ENCODE measurements at places on chromosomes 7 and 10.
A peak's percentile ranks its signal among the peaks of the same experiment; 100 is the strongest.

DNA sequence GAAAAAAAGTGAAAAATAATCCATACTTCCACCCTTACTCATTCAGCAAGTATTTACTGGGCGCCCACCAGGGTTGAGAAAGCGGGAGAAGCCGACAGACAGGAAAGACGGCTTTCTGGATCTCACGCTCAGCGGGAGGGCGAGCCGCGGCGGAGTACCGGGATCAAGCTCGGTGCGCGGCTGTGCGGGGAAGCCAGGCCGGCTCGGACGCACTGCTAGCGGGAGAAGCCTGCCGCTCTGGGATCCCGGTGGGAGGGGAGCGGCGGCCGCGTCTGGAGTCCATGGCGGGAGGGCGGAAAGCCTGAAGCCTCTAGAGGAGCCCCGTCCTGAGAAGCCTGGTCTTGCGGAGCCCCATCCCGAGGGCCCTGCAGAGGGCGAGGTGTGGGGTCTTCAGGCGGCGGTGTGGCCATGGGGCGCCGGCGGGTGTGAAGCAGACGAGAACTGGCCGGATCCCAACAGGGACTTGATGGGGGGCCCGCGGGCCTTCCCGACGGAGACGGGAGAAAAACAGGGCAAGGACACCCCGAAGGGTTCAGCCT is 82.9 kb downstream of the VIPR2 start:
- no peak for DNase-seq

GRCh38 chr7:149477494-149478443 is 16.9 kb upstream of the ZNF777 start:
- DNase-seq: no peak

DNA sequence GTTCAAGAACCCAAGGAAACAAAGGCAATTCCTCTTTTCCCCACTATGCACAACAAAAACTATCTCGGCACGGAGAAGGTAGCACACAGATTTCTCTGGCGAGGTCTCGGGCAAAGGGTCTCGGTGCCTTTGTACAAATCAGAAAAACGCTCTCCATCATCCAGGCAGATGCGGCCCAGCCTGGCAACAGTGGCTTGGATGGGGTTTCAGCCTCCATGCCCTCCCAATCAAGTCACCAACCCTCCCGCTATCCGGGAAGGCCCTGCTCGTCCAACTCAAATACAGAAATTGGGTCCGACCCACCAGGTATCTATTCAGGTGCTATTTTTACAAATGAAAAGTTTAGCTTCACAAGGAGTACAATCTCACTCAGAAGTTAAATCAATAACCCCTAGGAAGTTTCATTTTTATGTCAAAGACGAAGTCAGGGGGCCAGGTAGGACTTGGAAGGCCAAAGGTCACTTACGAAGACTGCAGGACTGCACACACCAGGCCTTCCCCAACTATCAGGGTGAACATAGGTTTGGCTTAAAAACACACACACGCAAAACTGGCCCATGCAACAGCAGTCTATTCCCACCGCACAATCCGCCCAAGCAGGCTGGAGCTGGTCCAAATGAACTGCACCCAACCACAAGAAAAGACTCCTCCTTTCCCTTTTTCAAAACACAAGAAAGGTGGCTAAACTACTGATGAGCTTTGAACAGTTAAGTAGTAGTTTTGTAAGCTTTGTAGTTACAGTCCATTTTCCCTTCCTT is 43.0 kb downstream of the GNA12 start:
- no peak for DNase-seq

DNA sequence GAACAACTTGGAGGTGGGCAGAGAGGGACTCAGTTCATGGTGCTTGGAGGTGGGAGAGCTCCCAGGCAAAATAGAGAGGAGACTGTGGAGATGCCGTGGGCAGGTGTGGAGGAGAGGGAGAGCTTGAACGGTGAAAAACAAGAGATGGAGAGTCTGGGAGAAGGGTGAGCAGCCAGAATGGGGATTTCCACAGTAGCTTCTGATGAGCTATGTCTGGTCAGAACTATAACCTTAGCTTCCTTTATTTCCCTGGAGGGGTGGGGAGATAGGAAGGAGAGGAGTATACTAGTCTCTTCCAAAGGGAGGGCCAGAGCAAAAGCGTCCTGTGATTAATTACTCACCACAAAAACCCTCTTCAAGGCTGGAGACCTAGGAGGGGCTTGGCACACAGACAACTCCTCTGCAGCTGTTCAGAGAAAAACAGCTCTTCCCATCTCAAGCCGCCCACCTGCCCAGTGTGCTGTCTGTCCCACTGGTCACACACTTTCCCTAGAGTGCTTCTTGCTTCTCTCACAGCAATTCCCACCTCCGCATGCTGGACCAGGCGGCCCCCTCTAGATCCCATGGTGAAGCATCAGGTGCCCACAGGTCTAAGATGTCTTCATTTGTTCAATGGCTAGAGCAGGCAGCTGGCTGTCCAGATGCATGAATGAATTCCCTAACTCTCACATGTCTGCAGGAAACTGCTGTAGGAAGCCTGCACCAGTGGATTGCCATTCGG is 41.9 kb downstream of the TAS2R41 start:
- no peak for DNase-seq

DNA sequence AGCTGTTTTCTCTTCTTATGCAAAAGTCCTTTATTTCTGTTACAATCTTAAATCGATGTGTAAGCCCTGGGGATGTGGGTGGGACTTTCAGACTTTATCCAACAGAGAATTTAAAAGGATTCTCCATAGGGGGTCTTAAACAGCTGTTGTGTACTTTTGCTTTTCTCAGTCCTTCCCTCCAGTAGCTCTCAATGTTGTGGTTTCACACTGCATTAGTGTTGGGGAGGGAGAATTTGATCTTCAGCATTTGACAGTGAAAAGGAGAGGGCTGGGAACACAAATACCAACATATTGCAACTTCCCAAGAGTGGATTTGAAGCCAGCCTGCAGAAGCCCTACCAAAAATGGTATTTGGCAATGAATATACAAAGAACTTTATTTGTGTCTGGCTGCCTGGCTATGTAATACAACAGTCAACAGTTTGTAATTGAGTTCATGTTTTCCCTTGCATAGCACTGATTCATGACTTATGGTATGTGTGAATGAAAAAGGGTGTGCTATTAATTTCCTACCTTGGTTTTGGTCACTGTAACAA is 80.1 kb upstream of the CAPZA2 start:
- DNase-seq: no peak

GRCh38 chr10:34015700-34016099 is 681.2 kb upstream of the NRP1 start:
- no peak for DNase-seq

GRCh38 chr7:100364480-100364879 is 6.6 kb downstream of the PILRB start:
- DNase-seq: no peak

GRCh38 chr7:22671177-22671879 is 55.7 kb upstream of the IL6 start:
- no peak for DNase-seq

DNA sequence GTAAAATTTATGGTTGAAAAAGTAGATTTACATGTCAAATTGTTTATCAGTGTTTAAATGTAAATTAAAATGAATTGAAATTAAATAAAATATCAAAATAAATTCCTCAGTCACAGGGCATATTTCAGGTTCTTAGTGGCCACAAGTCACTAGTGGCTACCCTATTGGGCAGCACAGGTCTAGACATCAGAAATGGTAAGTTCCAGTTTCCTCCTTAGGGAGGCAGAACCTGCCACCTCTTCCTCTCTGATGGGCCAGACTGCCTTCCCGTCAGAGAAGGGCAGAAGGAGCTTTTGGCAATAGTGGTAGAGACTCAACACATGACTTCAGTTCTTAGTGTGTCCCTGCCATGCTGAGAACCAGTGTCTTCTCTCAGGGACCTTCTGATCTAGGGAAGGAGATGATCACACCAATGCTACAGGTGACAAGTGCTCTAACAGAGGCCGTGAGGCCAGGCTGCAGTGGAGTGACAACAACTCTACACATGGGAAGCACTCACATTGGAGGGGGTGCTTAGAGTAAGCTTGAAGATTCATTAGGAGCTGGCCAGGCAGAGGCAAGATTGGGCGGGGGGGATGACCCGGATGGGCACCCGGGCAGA is 14.4 kb upstream of the PCBD1 start:
- no peak for DNase-seq

- DNase-seq: no peak
Measured at GRCh38 chr7:81195033-81195432, 276.2 kb upstream of the SEMA3C start.

DNA sequence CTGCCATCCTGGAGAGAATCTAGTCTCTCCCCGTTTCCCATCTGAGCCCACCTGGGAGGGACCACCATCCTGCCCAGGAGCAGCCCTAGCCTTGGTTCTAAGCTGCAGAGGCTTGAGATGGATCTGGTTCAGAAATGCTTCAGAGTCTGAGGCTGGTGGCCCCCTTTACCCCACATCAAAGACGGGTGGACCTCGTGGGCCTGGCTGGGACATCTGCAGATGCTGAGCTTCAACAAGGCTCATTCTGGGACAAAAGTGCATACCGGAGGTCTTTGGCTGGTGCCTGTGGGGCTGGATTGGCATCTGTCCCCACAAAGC is 4.9 kb upstream of the IRF5 start:
- no peak for DNase-seq

- DNase-seq: no peak
Measured at GRCh38 chr10:132096863-132097478, 31.2 kb downstream of the JAKMIP3 start.

DNA sequence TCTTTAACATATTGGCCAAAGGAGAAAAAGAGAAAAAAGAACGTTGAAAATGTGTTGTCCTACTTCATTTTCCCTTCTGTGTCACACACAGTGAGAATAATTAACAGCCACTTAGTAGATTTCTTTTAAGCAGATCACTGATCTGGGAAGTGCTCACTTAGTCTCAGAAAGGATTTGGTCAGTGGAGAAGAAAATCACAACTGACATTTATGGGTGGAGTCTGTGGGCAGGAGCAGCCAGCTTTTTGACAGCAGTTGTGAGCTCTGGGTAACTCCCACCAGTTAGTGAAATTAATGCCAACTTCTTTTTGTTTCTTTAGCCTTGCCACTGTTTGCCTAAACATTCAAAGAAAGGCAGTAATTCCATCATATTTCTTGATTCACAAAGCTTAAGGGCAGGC is 49.7 kb downstream of the CDK14 start:
- no peak for DNase-seq

DNA sequence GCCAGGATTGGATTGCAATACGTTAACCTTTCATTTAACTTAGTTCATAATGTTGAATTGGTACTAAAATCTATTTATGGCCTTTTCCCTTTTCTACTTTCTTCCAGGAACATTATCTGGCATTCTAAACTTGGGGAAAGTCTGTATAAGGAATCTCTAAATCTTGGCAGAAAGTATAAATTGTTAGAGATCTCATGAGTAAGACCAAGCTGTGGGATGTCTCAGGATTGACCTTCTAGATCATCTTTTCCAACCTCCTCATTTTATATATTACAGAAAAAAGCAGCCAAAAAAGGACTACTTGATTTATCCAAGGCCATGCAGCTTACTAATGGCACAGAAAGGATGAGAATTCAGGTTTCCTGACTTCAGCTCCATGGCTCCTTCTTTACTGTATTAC is 598.3 kb downstream of the INHBA start:
- no peak for DNase-seq

- no peak for DNase-seq
Measured at GRCh38 chr10:33507662-33508425, 173.4 kb upstream of the NRP1 start.

DNA sequence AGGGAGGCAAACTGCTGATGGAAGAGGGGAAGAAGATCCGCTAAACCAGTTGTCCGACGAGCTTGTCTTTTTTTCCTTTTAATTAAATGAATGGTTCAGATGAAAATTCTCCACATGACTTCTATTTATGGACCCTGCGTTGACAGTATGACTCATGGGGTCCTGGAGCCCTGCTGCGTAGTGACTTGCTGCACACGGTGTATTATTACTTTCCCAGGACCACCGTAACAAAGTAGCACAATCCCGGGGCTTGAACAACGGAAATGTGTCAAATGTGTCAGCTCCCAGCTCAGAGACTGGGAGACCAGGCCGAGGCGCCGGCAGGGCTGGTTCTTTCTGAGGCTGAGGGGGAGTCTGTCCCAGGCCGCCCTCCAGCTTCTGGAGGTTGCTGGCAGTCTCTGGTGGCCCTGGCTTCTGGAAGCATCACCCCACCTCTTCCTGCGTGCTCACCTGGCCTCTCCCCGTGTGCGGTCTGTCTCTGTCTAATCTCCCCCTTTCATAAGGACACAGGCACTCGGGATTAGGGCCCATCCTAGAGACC is 33.8 kb upstream of the MNX1 start:
- DNase-seq: no peak

DNA sequence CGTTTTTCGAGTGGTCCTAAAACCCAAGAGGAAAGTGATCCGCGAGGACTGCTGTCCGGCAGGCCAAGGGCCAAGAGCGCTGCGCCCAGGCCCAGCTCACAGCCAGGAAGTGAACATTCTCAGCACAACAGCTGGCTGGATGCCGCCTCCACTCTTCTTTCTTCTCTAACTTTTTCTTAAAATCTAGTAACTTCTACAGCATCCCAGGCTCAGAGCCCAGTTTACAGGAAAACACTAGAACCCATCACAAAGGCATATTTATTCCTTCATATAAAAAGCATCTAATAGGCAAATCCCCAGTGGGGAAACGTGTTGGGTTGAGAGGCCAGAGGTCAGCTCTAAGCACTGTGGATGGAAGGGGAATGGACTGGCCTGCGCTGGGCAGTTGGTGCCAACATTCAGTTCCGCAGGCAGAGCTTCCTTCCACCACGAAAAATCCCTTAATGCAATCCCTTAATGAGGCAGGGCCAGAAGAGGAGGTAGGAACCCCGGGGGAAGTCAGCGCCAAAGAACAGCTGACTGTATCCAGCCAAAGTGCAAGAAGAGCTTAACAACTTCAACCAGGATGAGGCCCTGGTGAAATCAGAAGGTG is 74.8 kb downstream of the ZRANB1 start:
- no peak for DNase-seq

GRCh38 chr7:610531-611280 is 91.1 kb upstream of the PDGFA start:
- DNase-seq: peak; percentile 46

- DNase-seq: no peak
Measured at GRCh38 chr7:128099204-128099671, 68.0 kb upstream of the LRRC4 start.

- no peak for DNase-seq
Measured at GRCh38 chr10:126597211-126597610, 73.3 kb downstream of the C10orf90 start.

DNA sequence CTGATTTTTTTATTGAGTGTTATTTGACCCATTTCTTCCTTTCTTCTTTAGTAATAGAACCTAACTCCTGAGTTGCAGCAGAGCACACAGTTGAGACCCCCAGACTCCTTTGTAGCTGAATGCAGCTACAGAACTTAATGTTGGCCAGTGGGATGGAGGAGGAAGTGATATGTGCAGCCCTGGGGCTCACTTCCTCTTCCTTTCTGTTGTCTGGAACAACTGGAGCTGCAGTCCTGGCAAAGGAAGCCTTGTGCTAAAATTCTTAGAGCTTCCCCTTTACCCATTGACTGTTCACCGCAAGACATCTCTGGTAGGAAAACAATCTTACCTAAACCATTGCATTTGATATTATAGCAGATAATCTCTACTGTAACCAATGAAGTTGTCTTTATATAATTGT is 86.6 kb downstream of the ITGB8 start:
- no peak for DNase-seq

GRCh38 chr7:50803359-50804337 is 21.0 kb upstream of the GRB10 start:
- DNase-seq: no peak

- DNase-seq: no peak
Measured at GRCh38 chr7:149433124-149433523, 27.7 kb downstream of the ZNF777 start.

- DNase-seq: no peak
Measured at GRCh38 chr10:47078393-47079203, 167.4 kb downstream of the PTPN20 start.

- no peak for DNase-seq
Measured at GRCh38 chr10:86349474-86349873, 17.1 kb downstream of the GRID1 start.

GRCh38 chr7:142425281-142425680 is 167.4 kb upstream of the PRSS58 start:
- no peak for DNase-seq

Data from CD4-positive, alpha-beta T cell treated with Interleukin-15 for 4 hours (primary cell).